ENCODE measurements at places on chromosomes 2 and 18.

GRCh38 chr2:102126660-102127059 lies 15.9 kb upstream of the IL1R1 start:
- DNase-seq, result no peak

DNA sequence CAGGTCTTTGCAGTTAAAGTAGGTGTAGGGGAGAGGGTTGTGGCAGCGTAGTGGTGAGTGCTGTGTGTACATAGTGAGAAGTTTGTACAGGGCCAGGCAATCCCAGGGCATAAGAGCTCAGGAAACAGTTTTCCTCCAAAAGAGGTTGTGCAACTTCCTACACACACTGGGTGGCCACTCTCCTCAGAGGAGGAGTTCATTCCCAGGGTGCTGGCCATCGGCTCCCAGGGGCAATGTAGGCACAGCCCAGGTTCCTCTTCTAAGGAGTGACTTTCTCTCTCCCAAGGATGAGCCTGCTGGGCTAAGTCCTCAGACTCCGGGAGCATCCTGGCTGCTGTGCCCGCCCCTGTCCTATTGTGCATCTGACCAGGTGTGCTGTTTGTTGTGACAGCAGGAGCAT lies 3.0 kb downstream of the ACOXL start:
- no peak for DNase-seq

GRCh38 chr18:50796495-50796894 lies 23.3 kb downstream of the MRO start:
- DNase-seq, result no peak

DNA sequence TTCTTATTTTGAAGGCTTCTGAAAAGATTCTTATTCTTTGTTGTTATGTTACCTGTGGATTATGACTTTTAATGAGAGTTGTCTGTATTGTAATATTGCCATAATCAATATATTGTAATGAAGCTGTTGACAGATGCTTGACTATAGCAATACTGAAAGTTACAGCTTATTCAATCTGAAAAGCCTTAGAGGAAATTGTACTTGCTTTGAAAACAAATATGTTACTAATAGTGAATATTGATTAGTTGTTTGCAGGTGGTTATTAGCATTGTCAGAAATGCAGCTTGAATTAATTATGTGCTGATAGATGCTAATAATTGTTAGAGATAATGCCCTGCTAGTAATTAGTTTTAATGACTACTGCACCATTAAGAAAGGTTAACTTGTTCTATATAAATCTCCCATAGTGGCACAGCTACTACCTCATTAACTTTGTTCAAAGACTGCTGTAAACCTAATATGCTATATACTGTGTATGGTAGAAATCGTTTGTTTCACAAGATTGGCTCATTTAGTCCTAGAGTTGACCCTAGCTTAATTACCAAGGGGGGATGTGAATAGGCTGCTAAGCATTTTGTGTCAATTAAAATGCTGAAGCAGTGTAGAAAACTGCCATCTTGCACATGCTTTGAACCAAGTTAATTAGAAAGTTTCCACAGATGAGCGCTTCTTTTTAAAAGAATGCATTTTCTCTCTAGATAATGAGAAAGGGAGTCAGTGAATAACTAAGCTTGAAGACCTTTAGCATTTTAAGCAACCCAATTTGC lies 30.5 kb downstream of the SLC39A10 start:
- DNase-seq, result no peak

All from stimulated activated CD8-positive, alpha-beta memory T cell treated with anti-CD3 and anti-CD28 coated beads, Interleukin-4, amount 100 ng/mL, for 1 hour (primary cell).